ENCODE measurements at places on chromosomes 3 and 15.

DNA sequence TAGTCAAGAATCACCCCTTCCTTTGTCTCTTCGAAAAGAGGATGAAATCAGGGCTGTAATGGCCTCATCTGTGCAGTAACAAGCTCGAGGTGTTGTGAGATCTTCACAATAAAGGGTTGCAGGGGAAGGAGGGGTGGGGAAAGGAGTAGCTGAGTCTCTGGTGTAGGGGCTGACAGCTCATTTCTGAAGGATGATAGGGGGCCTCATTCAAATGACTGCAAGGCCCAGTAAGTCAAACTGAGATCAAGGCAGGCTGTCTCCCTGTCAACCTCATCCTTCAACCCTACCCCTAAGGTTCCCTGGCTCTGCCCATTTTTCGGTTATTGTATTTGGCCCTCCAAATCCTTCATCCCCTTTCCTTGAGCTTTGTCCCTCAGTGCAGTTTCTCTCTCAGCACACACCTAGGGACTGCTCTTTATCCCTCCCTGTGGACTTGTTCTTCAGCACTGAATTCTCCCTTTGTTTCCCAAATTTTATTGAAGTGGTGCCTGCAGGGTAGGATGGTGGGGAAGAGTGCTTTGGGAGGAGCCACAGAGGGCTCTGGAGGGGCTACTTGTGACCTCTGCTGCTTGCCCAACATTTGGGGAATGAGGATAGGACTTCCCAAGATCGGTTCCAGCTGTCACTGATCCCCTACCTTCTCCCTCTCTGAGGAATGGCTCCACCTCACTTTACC lies 38.1 kb downstream of the ZNF589 start:
- no peak for DNase-seq

GRCh38 chr3:49260806-49261324 lies 16.2 kb downstream of the C3orf62 start:
- no peak for DNase-seq

DNA sequence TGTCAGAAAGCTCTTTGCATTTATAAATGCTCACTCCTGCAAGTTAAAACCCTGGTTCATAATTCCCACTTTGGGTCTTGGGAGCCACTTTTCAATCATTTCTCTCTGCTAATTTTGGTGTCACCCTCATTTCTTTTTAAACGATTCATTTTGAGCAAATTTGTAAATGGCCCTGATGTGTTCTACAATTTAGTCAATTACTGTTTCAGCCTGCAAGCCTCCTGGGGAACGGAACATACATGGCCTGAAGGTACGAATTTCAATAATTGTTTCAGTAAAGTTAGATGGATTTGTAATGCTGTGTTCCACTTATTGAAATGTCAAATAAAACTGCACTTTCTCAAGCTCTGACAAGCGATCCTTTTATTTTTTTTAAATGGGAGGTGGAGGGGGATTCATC lies 43.2 kb downstream of the MAP2K5 start:
- no peak for DNase-seq

GRCh38 chr3:184002469-184002868 lies 15.2 kb downstream of the ABCC5 start:
- DNase-seq: no peak

GRCh38 chr3:185164428-185165217 lies 11.8 kb upstream of the C3orf70 start:
- DNase-seq: no peak

DNA sequence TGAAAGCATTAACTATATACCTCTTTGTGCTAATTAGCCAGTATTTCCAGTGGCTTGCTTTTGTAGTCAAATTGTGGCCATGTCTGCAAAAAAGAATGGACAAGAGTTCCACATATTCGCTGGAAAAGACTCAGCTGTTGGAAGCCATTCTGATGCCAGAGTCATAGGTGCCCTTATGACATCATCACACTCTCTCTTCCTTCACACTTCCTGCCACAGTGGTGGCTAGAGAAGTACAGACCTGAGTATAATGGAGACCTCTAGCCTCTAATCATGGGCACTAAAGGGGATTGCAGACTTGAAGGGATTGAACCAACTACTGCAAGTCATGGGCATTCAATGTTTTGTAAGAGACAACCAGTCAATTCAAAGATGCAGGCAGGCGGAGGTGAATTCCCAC lies 38.3 kb upstream of the IQCF6 start:
- no peak for DNase-seq

Data from foreskin keratinocyte (primary cell).